Activated naive CD8-positive, alpha-beta T cell treated with anti-CD3 and anti-CD28 coated beads, Interleukin-2, amount 10 ng/mL, durations not matched to agents 7 days and 5 days (primary cell): ENCODE measurements at places on chromosomes 5 and 9. TPM values are rescaled to one million over a fixed set of nuclear protein-coding genes. Genes with fewer than 3 reads are reported as not detected.

DNA sequence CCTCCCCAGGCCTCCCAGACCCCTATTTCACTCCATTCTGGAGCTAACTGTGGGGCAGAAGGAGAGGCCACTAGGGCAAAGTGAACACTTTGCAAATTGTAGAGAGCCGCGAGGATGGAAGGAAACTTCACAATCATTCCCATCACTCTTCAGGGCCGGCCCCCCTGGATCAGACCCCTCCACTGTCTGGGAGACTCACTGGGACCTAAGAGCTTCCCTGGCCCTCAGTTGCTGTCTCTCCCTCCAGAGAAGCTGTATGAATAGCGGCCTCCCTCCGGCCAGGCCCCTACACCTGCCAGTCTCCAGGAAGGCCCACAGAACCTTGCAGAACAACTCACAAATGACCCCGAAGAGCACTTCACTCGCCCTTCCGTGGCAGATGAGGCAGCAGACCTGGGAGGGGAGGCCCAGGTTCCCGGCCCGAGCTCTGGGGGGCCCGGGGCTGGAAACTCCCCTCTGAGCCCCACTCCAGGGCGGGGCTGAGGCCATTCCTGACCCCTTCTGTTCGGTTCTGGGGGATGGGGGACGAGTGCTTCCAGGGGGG, 141.9 kb upstream of the IER5L start:
- DNase-seq: no peak

Gene OR1L1
- not detected for total RNA-seq

DNA sequence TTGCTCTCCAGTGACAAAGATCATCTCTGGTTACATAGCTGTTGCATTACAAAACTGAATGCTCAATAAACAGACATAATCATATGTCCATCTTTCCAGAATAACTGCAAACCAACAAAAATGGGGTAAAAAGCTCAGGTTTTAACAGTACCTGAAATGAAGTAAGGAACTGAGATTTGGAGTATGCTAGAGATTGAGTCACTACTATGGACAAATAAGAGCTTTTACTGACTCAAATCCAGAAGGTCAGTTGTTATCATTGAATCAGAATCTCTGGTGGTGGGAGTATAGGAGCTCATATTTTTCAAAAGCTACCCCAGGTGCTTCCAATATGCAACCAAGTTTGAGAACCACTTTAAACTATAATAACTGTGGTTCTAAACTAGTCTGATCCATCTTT, 4.1 kb upstream of the RAPGEF6 start:
- no peak for DNase-seq

- no peak for DNase-seq
These were observed 12.2 kb downstream of the INVS start for GRCh38 chr9:100111235-100111634.

- peak; percentile 42 for DNase-seq
These were observed 3.7 kb downstream of the OTULIN start for GRCh38 chr5:14668181-14668591.

DNA sequence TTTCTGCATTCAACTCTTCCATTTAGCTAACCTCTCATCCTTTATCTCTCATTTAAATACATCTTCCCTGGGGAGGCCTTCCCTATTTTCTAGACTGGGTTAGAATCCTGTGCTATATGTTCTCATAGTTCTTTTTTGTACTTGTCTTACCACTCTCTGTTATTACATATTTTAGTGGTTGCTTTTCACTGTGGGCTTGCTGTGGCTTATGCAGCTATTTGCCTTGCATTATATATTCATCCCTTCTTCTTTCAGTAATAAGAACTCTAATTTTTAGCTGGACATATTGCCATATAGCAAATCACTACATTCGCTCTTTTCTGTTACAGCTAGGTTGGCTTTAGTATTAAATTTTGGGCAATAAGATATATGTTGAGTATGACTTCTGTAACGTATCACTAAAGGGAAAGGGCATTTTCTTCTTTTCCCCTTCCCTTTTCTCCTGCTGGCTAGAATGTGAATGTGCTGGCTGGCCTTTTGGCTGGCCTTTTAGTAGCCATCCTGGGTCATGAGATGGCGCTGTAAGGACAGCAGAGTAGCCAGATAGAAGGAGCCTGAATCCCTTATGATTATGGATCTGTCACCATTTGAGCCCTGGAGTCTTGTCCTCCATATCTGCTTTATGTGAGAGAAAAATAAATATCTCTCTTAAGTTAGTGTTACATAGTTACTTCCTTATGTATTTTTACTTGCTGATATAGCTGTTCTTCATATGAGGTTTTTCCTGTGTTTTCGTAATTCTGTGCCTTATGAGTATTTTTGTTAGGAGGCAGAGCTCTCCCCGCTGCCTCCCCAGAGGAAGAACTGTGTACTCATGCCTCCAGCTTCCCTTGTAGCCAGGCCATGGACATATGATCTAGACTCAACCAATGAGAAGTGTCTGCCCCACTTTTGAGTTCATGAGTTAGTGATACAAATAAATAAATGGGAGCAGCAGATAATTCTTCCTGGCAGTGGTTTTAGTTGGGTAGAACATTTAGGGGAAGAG, 65.8 kb downstream of the NDUFAF2 start:
- no peak for DNase-seq

Gene CRHBP
- total RNA-seq: 0.20 TPM

DNA sequence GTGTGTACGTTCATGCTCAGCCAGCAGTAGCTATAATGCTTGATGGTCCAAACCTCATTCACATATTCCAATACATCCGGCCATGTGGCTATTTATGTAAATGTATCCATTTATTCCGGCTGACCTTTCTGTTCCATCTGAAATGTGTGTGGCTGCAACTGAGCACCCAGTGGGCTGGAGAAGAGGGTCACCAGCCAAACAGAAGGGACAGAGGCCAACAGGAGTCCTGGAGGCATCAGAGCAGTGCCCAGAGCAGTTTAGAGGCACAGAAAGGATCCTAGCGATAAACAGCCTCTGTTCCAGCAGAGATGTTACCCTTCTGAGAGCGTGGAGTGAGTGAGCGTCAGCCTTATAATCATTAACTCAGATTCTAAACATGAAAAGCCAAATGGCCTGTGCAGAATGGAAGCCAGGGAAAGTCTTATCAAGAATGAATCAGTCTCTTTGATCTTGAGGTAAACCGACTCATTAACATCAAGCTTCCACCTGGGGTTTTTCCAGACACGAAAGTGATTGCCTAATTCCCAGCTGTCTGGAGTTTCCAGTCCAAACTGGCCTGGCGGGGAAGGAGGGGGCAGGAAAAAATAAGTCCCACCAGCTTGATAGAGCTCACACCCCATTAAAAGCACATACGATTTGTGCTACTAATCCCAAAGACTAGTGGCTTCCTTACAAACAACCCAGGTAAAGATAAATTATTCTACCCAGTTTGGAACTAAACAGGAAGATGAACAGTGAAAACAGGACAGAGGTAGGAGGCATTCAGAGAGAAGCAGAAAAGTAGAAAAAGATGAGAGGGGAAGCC, 55.7 kb downstream of the SUSD1 start:
- DNase-seq: no peak

DNA sequence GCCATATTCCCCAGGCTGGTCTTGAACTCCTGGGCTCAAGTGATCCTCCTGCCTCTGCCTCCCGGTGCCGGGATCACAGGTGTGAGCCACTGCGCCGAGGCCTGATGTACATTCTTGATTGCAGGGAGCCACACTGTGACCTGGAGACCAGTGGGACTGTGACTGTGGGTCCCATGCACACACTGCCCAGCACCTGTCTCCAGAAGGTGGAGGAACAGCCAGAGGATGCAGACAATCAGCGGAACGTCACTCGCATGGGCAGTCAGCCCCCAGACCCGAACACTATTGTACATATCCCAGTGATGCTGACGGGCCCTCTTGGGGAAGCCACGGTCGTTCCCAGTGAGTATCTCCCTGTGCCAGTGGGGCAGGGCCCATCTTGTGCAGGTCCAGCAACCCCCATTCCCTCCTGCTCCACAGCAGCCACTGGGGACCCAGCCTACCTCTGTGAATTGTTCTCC, 147.3 kb downstream of the CACNA1B start:
- DNase-seq: no peak

DNA sequence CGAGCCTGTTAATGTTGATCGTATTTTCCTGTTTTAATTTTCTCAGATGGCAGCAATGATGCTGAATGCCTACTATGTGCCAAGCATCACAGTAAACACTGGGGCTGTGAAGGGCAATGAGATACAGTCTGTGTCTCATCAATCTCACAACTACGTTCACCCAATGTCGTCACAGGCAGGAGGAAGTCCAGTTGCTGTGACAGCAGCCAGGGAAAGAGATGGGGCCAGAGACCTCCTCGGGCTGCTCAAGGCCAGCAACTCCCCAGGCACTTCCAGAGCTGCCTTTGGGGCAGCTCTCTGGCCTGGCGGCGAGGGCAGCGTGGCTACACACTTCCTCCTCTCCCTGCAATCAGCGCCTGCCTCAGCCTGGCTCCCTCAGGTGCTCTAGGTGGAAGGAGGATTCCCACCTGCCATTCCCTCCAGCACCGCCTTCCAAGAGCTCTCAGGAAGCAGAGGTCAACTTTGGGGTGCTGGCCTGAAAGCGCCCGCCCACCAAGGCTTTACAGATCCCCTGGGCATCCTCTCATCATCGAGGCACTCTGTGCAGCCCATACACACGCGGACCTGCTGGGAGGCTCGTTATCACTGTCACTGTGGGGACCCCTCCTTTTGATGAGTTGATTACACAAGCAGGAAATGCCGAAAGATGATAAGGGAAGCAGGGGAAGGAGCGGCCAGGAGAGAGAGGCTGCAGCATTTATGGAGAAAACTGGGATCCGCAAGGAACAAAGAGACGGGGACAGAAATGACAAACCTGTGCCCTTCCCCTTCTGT, 159.2 kb downstream of the ZDHHC21 start:
- DNase-seq: no peak

Gene GMCL2
- not detected for total RNA-seq

Gene ITGA2
- 2.0 TPM for total RNA-seq

Gene CDC20B
- 0.48 TPM for total RNA-seq

- peak; percentile 68 for DNase-seq
These were observed 23.4 kb downstream of the C9orf50 start for GRCh38 chr9:129597355-129598088.

DNA sequence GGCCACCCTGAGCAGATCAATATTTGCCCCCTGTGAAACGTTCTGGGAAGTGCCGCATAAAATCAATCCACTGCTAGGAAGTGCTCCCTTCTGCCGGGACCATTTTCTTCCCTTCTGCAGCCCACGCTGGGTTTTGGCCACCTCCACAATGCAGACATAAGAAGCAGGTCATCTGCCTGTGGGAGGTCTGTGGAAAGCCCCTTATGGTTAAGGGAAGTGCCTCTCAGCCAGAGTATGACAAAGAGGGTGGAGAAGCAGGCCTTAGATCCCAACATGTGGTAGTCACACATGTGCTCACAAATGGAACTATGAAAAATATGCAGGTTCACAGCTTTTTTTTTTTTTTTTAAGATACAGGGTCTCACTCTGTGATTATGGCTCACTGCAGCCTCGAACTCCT, 82.8 kb downstream of the SLC1A3 start:
- no peak for DNase-seq

GRCh38 chr5:136730426-136730825, 365.1 kb upstream of the TRPC7 start:
- no peak for DNase-seq

- no peak for DNase-seq
These were observed 212.0 kb downstream of the DEPDC1B start for GRCh38 chr5:60487885-60488442.

Gene CNOT8
- total RNA-seq: 78.3 TPM

DNA sequence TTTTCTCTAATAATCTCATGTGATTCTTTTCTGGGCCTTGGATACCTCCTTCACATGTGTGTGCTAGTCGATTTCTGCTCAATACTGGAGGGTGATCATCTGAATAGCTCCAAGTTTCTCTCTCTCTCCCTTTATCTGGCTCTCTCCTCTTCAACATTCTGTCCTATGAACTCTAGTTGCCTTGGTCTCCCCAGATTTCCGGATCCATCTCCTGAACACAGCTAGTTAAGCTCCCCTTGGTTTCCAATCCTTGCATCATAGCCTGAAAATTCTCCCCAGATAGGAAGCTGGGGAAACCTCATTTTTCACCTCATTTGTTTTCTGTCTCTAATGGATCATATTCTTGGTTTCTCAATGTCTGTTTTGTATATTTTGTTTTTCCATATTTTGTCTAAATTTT, 832.3 kb downstream of the MTRR start:
- no peak for DNase-seq

DNA sequence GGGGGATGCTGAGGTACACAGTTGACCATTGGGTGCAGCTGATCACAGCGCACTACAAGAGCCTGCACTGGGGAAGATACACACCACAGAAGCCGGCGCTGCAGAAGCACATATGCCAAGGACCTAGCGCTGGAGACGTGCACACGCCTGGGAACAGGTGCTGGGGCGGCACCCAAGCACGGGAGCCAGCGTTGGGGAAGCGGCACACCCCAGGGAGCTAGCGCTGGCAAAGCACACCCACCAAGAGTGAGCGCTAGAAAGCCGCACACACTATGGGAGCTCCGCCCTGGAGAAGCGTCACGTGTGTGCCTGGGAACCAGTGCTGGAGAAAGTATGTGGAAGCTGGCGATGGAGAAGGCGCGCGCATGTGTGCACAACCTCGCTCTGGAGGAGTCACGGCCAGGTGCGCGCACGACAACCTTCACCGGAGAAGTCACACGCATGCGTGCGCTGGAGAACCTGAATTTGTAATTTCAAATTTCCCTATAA, 4.5 kb downstream of the FANCC start:
- DNase-seq: peak; percentile 33

Gene FAT2
- not detected for total RNA-seq

DNA sequence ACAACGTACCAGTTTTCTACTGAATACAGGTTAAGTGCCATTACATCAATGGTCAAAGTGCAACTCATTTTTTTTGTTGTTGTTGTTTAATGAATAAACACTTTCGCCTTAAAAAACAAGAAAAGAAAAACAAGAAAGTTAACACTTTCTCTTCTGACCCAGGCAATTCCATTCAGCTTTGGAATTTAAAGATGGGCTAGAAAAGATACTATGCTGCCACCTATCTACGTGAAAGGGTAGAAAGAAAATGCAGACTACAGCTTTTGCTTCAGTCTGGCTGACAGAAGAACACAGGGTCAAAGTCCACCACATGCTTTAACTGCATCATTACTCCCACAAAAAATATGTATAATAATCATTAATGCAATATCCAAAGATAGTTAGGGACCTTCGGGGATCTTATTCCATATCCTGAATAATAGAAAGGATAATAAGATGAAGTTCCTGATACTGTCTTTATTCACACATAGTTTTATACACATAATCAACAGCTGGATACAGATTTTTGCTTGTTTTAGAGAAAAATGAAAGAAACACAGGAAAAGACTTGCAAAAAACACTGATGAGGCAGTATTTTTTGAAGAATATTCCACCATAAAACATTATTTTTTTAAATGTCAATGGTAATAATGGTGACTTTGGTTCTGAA, 40.4 kb downstream of the ZDHHC21 start:
- DNase-seq: no peak
